ENCODE measurements at places on chromosomes 1 and 21. TPM values are rescaled to one million over a fixed set of nuclear protein-coding genes. Genes with fewer than 3 reads are reported as not detected.

CD1E gene
- not detected for total RNA-seq

CHIA gene
- total RNA-seq: not detected

ASCL5 gene
- 0.18 TPM for total RNA-seq

UBL4B gene
- total RNA-seq: not detected

MANEAL gene
- 6.4 TPM for total RNA-seq

BARHL2 gene
- not detected for total RNA-seq

ADAMTS4 gene
- 11.2 TPM for total RNA-seq

RBM15 gene
- total RNA-seq: 44.8 TPM

RIIAD1 gene
- not detected for total RNA-seq

OLFM3 gene
- 0.32 TPM for total RNA-seq

HSPA6 gene
- total RNA-seq: 0.22 TPM

FCAMR gene
- total RNA-seq: not detected

S100A16 gene
- total RNA-seq: 17.6 TPM

SCNM1 gene
- total RNA-seq: 35.8 TPM

TSTD1 gene
- total RNA-seq: 100 TPM

MIXL1 gene
- 6.4 TPM for total RNA-seq

VWA5B1 gene
- 1.4 TPM for total RNA-seq

LEPR gene
- total RNA-seq: 5.6 TPM

IVL gene
- not detected for total RNA-seq

TLR5 gene
- 0.73 TPM for total RNA-seq

ALX3 gene
- total RNA-seq: not detected

IL22RA1 gene
- total RNA-seq: 0.14 TPM

SERPINC1 gene
- total RNA-seq: 1.0 TPM

TMPRSS2 gene
- 8.5 TPM for total RNA-seq

EXTL1 gene
- total RNA-seq: 1.9 TPM

SPRR2G gene
- not detected for total RNA-seq

ZNF683 gene
- total RNA-seq: not detected

CFHR3 gene
- total RNA-seq: 0.27 TPM

B4GALT3 gene
- 40.1 TPM for total RNA-seq

PDC gene
- total RNA-seq: not detected

HSD3B1 gene
- not detected for total RNA-seq

ATP13A2 gene
- 93.1 TPM for total RNA-seq

AZIN2 gene
- total RNA-seq: 0.89 TPM

DPM3 gene
- 73.5 TPM for total RNA-seq

TNNT2 gene
- 7.9 TPM for total RNA-seq

SPRR2D gene
- not detected for total RNA-seq

CNIH3 gene
- 5.0 TPM for total RNA-seq

INKA2 gene
- total RNA-seq: 22.5 TPM

SLC5A9 gene
- 0.22 TPM for total RNA-seq

RIPPLY3 gene
- 2.3 TPM for total RNA-seq

GJB4 gene
- 0.09 TPM for total RNA-seq

HES3 gene
- 78.3 TPM for total RNA-seq

COL16A1 gene
- total RNA-seq: 8.8 TPM

RXFP4 gene
- not detected for total RNA-seq

PHACTR4 gene
- total RNA-seq: 49.2 TPM

GBP6 gene
- not detected for total RNA-seq

TIE1 gene
- 2.5 TPM for total RNA-seq

HHIPL2 gene
- 0.14 TPM for total RNA-seq

ADAMTS1 gene
- 16.9 TPM for total RNA-seq

PPM1J gene
- total RNA-seq: 22.6 TPM

NBPF26 gene
- 7.2 TPM for total RNA-seq

PDE9A gene
- 46.3 TPM for total RNA-seq

MTF1 gene
- total RNA-seq: 10.9 TPM
